ENCODE measurements at places on chromosomes 3 and 15.

DNA sequence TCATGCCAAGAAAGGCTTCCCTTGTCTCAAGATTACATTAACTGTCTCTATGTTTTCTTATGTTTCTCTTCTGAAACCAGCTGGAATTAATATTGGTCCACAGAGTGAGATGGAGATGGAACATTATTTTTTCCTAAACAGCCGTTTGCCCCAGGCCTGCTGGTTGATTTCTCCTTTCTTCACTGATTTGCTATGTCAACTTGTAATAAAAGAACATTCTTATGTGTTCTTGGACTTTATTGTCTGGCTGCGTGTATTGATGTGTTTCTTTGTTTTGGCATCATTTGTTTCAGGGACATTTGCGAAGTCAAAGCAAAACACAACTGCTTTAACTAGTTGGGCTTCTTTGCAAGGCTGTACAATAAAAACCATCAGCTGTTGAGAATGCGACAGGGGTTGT lies 168.5 kb downstream of the FAM43A start:
- no peak for DNase-seq

DNA sequence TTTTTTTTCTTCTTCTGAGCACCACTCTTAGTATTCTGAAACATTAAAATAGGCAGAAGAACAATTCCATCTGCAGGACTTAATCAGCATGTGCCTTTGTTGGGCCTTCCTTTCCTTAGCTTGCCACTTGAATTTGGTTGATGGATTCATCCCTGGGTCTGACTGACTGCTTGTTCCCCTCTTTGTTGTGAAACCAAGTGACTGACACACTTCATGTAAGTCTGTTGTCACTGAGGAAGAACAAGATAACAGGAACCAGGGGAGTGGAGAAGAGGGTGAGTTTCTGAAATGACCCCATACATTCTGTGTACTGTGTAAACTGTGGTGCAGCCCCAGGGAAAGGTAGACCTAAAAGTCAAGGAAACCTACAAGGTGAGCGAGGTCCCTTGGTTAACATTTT lies 188.7 kb upstream of the TBC1D5 start:
- no peak for DNase-seq

- DNase-seq, result no peak
Measured at GRCh38 chr15:59069430-59069829, 35.5 kb upstream of the CCNB2 start.

- DNase-seq, result peak; percentile 91
Measured at GRCh38 chr15:25830844-25831451, 32.2 kb downstream of the ATP10A start.

- no peak for DNase-seq
Measured at GRCh38 chr15:84780492-84780891, 32.1 kb downstream of the ZNF592 start.

- DNase-seq, result no peak
Measured at GRCh38 chr15:78842519-78842918, 30.2 kb upstream of the MORF4L1 start.

Measured in astrocyte of the spinal cord (primary cell).